Thoracic aorta (tissue), 2 donors: ENCODE measurements at places on chromosomes 5 and 9. TPM values are rescaled to one million over a fixed set of nuclear protein-coding genes. Genes with fewer than 3 reads are reported as not detected.

FOXD4 gene
- not detected for total RNA-seq

DNA sequence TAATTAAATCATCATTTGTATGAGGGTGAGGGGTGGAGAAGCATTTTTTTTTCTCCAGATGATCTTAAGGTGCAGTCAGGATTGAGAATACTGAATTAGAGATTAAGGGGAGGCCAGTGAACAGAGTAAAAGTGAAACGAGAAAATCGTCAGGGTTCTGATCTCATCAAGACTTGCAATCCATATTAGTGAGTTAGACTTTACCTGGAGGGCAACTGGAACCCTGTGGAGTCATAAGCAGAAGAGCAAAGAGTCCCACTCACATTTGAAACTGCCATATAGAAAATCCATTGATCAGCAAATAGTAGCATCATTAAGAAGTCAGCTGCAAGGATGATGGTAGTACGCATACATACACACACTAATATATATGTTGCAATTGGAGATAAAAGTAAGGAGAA, 466.2 kb upstream of the PAPPA start:
- DNase-seq = no peak

DNA sequence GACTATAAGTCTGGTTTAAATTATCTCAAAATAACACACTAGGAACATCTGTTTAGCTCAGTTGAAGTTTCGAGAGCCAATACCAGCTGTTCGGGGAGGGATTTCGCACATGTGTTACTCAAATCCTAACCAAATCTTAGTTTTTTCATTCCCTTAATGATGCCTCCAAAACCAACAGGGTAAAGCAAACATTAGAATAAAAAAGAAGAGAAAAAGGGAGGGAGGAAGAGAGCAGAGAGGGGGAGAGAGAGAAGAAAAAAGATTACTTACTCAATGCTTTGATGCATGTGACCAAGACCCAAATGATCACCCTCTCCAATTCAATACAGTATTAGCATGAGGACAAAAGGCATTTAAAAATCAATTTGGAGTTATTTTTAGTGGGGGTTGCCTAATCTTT, 86.0 kb upstream of the NR5A1 start:
- no peak for DNase-seq

SPATA31E1 gene
- total RNA-seq = not detected

GRCh38 chr5:166436872-166437271, 1854.6 kb upstream of the WWC1 start:
- DNase-seq = no peak

PPP1R26 gene
- 17.6 TPM for total RNA-seq
